NCI-H510A (cell line): ENCODE measurements at places on chromosomes 2 and 18.

GRCh38 chr2:240437861-240438809, 2.7 kb downstream of the GPC1 start:
- no peak for DNase-seq

DNA sequence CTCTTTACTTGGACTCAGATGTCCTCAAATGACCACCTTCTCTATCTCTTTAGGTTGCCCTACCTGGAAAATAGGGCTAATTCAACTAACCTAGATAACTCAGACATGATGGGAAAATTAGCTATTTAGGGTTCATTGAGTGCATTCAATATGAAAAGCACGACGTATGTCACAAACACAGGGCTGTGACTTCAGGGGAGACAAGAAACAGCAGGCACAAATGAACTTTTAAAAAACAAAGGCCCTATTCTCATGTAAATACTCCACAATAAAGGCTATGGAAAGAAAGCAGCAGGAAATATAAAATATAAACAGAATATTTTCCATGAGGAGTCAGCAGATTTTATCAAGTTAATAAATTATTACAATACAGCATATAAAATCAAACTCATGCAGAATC, 97.8 kb downstream of the SS18 start:
- DNase-seq, result no peak

DNA sequence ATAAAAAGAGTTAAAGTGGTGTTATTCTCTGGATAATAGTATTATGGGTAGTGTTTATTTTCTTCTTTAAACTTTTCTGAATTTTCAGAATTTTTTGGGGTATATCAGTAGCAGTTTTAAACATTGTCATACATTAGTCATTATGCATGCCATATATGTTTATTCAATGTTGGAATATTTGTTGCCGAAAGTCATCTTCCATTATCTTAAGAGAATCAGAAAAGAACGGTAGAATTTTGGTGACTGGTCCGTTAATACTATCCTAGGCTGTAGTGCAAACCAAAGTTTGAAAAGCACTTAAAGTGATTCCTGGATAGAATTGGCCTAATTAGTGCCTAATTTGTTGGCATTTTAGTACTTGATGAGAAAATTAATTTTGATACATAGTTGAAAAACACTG, 244.1 kb downstream of the PHLPP1 start:
- no peak for DNase-seq

GRCh38 chr2:12806549-12807242, 90.0 kb downstream of the TRIB2 start:
- no peak for DNase-seq

- no peak for DNase-seq
Observed at GRCh38 chr2:152390837-152391236, 55.9 kb downstream of the FMNL2 start.

GRCh38 chr2:105038383-105039061, 653 bp downstream of the MRPS9 start:
- no peak for DNase-seq

- DNase-seq, result no peak
Observed at GRCh38 chr2:185638771-185639170, 99.8 kb upstream of the FSIP2 start.

DNA sequence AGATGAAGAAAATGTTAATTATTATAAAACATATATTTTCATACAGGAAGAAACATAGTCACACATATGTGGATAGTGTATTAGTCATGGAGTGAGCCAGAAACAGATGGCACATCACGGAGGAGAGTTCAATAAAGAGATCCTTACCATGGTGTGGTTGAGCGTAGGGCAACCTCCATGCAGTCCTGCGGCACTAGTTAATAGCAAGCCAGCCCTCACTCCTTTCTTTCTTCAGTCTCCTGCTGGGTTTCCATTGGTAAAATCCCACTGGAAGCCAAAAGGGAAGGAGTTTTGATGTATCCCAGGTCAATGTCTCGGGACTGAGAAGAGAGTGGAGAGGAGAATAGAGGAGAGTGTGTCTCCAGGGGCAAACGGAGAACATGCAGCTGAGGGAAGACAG, 328.1 kb downstream of the NR4A2 start:
- no peak for DNase-seq

GRCh38 chr2:171441470-171441869, 7.4 kb downstream of the DCAF17 start:
- DNase-seq, result no peak

- no peak for DNase-seq
Observed at GRCh38 chr18:616380-616995, 19.7 kb downstream of the CLUL1 start.

- no peak for DNase-seq
Observed at GRCh38 chr2:159904959-159905305, 106.9 kb upstream of the CD302 start.

- DNase-seq, result no peak
Observed at GRCh38 chr2:116098049-116098448, 1655.6 kb downstream of the DPP10 start.

- no peak for DNase-seq
Observed at GRCh38 chr2:132562245-132562644, 107.8 kb downstream of the LYPD1 start.

- peak; percentile 70 for DNase-seq
Observed at GRCh38 chr2:177906041-177906718, 166.4 kb downstream of the PDE11A start.

- DNase-seq, result no peak
Observed at GRCh38 chr2:18245375-18245774, 315.1 kb downstream of the RDH14 start.

DNA sequence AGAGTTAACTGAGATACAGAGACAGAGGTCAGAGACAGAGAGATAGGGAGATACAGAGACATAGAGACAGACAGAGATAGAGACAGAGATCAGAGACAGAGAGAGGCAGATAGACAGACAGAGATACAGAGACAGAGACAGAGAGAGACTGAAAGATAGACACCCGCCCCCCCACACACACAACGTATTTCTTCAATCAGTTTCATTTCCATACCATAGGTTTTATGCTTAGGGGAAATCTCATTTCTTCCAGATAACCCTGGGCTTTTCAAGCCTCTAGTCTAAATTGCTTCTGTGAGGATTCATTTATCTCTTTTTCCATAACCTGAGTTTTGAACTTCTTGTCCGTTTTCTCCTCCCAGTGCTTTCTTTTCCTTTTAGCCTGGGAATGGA, 94.6 kb downstream of the CD8B2 start:
- DNase-seq, result no peak

GRCh38 chr2:121478996-121479745, 51.5 kb upstream of the RNU4ATAC start:
- no peak for DNase-seq

GRCh38 chr2:128317181-128317898, 1.3 kb downstream of the HS6ST1 start:
- no peak for DNase-seq

GRCh38 chr2:42874949-42875801, 82.8 kb upstream of the HAAO start:
- no peak for DNase-seq

DNA sequence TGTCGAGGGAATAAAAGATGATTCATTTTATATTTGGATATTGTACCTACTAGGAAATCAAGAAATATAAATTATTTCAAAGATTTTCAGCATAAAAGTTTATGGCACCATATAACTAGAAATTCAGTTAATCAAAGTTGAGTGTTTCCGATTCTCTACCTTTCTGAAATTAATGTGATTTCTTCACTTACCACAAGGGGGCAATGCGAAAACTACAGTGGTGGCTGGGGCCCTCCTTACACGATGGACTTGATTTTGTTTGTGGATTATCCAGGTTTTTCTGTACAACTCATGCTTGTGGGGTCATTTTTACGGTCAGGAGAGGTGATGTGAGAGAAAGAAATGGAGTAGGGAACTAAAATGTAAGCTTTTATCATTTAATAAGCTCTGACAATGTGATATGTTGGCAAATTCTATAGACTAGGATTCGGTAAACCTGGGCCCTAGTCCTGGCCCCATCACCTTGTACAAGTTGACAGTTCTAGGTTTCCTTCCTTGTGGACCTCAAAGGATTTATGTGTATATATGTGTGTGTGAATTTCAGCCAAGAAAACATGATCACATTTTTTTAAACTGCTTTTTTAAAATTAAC, 47.6 kb downstream of the G6PC2 start:
- no peak for DNase-seq

DNA sequence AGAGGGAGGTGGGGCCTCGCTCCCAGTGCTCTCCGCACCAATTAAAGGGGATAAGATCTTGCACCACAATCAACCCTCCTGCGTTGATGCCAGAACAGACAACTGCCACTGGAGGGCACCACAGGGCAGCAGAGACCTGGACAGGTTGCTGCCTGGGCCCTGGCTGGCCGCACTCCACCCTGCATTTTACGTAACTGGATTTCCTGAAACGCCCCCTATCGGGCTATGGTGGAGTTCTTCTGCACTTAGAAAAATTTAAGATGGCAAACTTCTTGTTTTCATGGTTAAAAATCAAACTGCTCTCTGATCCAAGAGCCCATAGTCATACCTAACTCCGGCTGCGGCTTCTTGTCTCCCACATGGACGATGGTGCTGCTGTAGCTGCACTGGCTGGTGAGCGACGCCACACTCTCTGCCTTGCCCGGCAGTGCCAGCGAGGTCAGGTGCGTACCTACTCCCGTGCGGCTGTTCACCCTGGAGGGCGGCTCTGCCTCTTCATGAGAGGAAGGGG, 16.8 kb upstream of the HES6 start:
- DNase-seq, result peak; percentile 84

DNA sequence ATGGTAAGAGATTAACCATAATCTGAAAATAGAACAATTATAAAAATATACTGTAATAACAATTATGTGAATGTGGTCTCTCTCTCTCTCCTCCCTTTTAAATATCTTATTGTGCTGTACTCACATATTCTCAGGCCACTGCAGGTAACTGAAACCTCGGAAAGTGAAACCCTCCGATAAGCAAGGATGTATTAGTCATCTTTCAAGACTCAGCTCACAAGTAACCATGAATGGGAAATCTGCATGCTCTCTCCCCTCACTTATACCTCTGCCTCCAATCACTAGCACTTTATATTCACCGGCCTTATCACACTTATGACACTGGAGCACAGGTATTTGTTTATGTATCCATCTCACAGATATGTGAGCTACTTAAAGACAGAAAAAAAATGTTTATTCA, 139.7 kb downstream of the LRP2 start:
- DNase-seq, result no peak

- DNase-seq, result no peak
Observed at GRCh38 chr2:217004656-217005055, 144.8 kb upstream of the TNP1 start.

GRCh38 chr2:157784169-157784822, 91.8 kb downstream of the ACVR1 start:
- DNase-seq, result no peak

DNA sequence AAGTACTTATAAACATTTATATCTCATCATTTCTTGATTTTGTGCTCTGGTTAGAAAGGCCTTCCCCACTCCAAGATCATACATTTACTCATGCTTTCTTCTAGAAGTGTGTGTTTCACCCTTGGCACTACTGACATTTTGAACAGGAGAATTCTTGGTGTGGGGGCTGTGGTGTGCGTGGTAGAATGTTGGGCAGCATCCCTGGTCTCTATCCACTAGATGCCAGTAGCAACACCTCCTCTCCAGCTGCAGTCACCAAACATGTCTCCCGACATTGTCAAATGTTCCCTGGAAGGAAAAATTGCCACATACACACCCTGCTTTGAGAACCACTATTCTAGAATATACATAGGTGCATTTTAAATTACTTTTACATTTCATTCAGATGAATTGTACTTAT, 8.7 kb upstream of the TGIF1 start:
- DNase-seq, result no peak

GRCh38 chr2:211835695-211836094, 702.9 kb downstream of the ERBB4 start:
- DNase-seq, result no peak

DNA sequence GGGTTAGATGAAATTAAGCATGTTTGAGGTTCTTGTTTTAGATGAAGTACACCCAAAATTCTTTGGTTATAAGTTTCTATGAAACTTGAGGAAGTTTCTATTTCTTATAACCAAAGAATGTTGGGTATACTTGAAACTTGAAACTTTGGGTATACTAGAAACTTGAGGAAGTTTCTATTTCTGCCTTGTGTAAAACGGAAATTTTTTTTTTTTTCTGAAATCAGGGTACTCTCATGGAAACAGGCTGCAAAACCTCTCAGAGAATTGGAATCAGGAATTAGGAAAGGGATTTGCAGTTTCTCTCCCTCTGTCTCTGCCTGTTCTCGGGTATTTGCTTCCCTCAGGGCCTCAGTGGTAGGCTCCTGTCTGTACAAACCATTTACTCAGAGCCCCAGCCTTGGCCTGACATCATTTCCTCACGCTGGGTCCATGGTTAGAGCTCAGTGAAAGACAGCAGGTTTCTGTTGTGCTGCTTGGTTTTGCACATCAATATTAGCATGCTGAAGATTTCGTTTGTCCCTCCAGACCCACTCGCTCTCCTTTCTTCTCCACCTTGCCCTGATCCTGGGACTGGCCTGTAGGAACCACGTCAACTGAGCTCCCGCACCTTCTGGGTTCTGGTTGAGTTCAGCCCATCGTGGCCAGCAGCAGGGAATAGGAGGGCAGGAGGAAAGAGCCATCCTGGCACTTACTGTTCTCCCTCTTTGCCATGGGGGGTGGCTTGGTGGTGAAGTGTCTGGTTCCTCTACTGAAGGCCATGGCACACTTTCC, 106.4 kb downstream of the POLR1A start:
- DNase-seq, result no peak

GRCh38 chr2:10162586-10163497, 40.3 kb downstream of the RRM2 start:
- DNase-seq, result no peak

DNA sequence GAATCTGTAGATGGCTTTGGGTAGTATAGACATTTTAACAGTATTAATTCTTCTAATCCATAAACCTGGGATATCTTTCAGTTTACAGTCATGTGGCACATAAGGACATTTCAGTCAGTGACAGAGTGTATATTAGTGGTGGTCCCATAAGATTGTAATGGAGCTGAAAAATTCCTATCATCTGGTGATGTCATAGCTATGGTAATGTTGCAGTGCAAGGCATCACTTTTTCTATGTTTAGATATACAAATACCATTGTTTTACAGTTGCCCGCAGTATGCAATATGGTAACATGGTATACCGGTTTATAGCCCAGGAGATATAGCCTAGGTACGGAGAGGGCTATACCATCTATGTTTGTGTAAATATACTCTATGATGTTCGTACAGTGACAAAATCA, 9.7 kb downstream of the CCDC150 start:
- no peak for DNase-seq

DNA sequence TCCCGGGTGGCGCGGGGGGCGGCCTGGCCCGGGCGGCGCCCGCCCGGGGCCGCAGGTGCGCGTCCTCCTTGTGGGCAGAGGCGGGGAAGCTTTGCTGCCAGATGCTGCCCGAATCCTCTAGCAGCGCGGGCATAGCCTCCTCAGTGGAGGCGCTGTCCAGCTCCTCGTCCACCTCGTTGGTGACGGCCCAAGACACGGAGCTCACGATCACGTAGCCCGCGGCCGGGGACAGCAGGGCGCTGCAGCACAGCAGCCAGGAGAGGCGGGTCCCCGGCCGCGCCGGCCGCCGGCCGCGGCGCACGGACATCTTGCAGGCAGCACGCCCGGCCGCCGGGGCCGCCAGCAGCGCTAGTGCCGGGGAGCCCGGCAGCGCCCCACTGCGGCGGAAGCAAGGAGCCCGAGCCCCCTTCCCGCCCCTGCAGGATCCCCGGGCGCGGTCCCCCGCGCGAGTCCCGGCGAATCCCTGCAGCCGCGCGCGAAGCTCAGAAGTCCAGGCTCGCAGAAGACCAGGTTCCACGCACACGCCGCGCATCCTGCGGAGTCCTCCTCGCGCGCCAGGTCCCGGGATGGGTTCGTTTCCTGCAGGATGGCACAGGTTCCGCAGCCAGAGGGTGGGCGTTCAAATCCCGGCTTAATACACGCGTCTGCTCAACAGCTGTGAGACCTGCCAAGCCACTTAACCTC, at the start of gene CREG2:
Gene CREG2 (minus strand): TSS at position 353 of the 684 bp plus-strand sequence. CDS start 46 bp downstream, at position 307.
- DNase-seq, result peak; percentile 43

- DNase-seq, result no peak
Observed at GRCh38 chr2:239790313-239790712, 234.8 kb downstream of the NDUFA10 start.
